GM06990 (cell line): ENCODE measurements at places on chromosomes 13 and 19.

DNA sequence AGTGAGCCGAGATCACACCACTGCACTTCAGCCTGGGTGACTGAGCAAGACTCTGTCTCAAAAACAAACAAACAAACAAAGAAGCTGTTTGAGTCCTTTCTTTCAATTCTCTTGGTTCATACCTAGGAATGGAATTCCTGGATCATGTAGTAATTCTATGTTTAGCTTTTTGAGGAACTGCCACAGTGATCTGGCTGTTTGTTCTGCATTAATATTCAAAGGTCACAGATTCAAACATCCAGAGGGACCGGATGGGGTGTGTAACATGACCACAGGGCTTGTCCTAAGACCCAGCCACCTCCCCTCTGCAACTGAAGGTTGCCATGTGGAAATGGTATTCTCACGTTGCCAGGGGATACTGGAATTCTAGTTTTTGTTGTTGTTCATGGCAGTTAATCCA is 10.2 kb downstream of the COLGALT1 start:
- no peak for DNase-seq

DNA sequence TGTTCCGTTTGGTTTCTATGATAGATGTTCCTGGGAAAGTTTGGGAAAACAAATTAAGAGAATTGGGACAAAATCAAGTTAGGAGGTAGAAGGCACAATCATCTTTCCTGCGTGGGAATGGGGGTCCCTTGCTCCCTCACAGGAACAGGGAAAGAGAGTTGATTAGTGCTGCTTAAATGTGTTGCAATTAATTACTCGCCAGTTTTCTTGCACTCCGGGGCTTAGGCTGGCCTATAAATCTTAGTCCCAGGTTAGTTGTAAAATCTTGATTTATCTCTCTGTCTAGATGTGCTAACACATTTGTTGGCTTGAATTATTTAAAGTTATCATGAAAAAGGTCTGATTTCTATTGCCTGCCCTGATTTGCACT is 10.1 kb downstream of the B3GLCT start:
- no peak for DNase-seq

DNA sequence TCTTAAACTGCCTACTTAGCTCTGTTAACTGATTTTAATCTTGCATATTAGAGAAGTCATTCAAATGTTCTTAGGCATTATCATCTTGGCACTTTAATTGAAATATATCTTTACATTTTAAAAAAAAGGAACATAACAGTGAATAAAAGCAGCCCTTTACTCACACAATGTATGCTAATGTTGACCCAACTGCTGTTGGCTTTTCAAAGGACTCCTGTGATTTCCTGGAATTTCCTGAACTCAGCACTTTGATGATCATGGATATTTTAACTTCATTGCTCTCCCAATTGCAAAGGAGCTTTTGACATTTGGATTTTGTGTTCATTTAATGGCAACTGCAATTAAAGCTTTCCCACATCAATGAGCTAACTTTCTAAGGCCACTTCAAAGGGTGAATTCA is 1230.3 kb downstream of the DIAPH3 start:
- no peak for DNase-seq

- no peak for DNase-seq
Measured at GRCh38 chr19:35522745-35523327, 5.3 kb downstream of the SBSN start.
